ENCODE measurements at places on chromosomes 2 and 18.
A peak's percentile ranks its signal among the peaks of the same experiment; 100 is the strongest.

- no peak for DNase-seq
Measured at GRCh38 chr2:38578832-38579231, 23.9 kb downstream of the HNRNPLL start.

- DNase-seq = no peak
Measured at GRCh38 chr2:241268306-241268705, 47.2 kb downstream of the HDLBP start.

DNA sequence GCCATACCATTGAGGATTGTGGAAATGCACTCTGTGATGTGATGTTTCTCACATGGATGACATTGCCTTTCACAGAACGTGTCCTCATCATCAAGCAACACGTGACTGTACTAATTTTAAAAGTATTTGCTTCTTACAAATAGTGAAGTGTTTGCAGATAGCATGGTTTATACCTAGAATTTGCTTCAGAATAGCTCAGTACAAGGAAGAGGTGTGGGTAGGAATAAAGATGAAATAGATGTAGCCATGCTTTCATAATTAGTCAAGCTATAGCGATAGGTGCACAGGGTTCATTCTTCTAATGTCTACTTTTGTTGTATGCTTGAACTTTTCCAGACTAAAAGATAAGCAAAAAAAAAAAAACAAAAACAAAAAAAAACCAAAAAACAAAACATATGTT is 27.5 kb downstream of the MAP4K4 start:
- DNase-seq = no peak

DNA sequence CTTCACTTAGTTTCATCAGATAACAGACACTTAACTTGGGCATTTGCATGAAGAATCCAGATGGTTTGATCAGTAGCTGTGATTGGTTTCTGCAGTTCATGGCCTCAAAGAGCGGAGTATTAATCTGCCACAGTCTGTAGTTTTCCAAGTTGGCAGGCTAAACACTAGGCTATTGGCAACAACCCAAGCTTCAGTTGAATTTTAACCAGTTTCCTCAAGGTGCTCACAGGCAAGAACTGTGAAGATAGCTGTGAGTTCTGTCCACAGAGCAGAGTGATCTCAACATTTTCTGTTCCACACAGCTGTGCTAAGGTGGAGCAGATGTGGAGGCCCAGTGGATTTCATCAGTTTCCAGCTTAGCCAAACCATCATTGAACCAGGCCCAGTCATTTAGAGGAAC is 469.5 kb upstream of the LINC00305 start:
- DNase-seq = no peak

DNA sequence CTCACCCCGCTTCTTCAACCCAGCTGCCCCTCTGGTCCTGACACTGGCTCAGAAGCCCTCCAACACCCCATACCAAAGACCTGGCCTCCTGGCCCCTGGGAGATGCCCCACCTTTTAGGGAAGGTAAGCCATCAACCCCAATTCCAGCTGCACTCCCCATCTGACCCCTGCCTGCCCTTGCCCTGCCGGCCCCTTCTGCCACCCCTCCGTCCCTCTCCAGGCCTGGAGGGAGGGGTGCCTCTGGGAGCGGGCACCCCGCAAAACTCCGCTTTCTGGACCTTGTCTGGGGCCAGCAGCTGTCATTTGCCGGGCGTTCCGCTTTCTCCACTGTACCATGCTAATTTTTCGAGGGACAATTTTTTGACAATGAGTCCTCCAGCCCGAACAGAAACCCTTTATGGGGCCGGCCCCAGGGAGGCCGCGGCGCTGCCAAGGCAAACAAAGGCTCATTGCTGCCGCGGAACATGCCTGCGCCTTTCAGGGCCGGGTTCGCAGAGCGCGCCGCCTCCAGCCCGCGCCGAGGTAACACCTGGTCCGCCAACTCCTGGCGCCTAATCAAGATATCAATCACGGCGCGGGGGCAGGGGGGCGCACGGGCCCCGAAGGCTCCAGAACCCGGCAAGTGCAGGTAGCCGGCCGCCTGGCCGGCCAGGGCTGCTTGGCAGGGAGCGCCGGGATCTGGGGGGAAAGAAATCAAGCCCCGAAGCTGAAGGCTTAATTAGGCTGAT is 96.0 kb downstream of the INHBB start:
- peak; percentile 59 for DNase-seq

GRCh38 chr18:79434607-79435401 is 39.1 kb downstream of the NFATC1 start:
- DNase-seq = no peak
